ENCODE measurements at places on chromosomes 6 and 20.

GRCh38 chr20:41650231-41650948 lies 32.2 kb upstream of the CHD6 start:
- peak; percentile 65 for DNase-seq

GRCh38 chr20:44433751-44434538 lies 41.7 kb upstream of the TTPAL start:
- DNase-seq, result no peak

DNA sequence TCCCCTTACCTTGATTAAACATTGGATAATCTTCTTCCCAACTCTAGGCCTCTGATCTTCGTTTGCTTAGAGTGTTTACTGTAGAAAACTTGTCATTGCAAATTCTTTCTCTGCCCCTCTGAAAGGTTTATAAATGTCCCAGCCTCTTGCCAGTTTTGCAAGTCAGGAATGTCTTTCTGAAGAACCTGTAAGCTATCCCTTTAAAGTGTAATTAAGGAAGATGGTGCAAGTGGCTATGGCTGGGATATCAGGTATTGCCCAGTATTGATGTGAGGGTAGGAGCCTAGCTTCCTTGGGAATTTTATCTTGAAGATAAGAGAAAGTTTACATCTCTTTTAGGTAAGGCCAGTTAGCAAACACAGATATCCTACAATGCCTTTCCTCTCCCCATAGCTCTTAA lies 211.0 kb upstream of the RIMS1 start:
- no peak for DNase-seq

- no peak for DNase-seq
Observed at GRCh38 chr6:42787063-42787472, 5.2 kb downstream of the BICRAL start.

- DNase-seq, result no peak
Observed at GRCh38 chr6:46044881-46045617, 29.4 kb upstream of the CLIC5 start.

GRCh38 chr6:168695701-168696100 lies 254.7 kb downstream of the SMOC2 start:
- DNase-seq, result no peak

DNA sequence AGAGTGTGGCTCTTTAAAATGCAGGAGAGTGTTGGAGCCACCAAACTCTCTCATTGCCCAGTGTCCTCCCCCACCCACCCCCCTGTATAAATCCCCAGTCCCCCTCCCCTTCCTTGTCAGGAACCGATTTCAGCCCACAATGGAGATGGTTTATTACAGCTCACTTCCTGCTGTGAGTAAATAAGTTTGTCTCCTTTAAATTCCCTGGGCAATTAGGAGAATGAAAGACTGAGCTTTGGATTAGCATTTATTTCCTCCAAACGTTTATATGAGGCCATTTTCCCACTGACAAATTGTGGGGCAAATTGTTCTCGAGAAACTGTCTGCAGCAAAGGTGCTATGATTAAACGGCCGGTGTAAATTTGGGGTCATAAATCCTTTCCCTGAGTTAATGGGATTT lies 128.8 kb downstream of the DHX35 start:
- DNase-seq, result no peak

- DNase-seq, result no peak
Observed at GRCh38 chr6:158198461-158198860, 30.3 kb downstream of the GTF2H5 start.

DNA sequence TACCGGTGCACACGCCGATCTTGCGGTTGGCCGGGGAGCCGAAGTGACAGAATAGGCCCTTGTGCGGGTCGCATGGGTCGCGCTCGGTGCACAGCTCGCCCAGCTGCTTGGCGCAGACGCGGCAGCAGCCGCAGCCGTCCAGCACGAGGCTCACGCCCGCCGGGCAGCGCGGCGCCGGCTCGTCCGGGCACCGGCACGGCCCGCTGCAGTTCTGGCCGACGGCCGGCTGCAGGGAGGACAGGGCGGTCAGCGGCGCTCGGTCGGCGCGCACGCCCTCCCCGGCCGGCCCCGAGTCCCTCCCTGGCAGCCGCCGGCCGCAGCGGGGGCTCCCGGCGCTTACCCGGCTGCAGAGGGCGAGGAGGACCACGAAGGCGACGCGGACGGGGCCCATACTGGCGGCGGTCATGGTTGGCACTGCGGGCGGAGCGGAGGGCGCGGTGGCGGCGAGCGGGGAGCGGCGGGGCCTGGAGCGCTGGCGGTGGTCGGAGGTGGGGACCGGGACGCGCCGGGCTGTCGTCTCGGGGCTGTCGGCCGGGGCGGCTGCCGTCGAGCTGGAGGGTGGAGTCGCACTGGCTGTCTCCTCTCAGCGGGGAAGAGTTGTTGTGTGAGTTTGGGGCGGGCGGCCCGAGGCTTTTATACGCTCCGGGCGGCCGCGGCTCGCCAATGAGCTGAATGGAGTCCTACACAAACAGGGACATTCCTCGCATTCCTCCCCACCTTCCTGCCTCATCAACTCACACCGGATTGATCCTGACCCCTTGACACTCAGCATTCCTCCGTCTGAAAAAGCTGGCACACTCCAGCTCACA lies at the start of gene CCN2:
Gene CCN2, minus strand, starts transcription at position 606 of the 809 bp plus-strand sequence. Its CDS starts 200 bp downstream, at position 406.
- no peak for DNase-seq

DNA sequence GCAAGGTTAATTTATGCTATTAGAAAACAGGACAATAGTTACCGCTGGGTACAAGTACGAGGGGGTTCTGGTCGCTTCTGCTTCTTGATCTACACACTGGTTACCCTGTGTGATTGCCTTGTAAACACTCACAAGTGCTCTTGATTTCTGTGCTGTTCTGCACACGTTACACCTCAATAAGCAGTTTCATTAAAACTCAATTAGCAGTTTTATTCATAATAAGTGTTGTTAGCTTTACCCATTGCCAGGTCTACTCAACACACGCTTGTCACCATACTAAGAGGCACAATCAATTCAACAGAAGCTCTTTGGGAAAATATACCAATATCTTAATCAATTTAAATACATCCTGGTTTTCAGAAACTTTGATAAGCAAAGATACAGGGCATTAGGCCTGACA lies 20.4 kb downstream of the BMP7 start:
- DNase-seq, result no peak

DNA sequence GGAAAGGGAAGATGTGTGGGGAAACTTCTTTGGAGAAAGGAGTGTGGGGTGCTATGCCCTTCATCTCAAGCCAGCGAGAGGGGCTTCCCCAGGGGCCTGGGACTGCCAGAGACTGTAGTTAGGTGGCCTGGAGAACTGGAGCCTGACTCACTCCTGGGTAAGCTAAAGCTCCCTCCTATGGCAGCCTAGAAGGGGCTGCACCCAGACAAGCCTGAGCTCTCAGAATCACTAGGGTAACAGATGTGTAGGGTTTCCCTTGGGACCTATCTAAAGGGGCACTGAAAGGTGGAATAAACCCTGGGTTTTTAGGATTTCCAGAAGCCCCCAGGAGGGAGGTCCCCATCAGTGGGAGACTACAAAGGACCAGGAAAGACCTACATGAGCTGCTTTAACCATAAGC lies 1.6 kb upstream of the ARMC2 start:
- DNase-seq, result peak; percentile 43

DNA sequence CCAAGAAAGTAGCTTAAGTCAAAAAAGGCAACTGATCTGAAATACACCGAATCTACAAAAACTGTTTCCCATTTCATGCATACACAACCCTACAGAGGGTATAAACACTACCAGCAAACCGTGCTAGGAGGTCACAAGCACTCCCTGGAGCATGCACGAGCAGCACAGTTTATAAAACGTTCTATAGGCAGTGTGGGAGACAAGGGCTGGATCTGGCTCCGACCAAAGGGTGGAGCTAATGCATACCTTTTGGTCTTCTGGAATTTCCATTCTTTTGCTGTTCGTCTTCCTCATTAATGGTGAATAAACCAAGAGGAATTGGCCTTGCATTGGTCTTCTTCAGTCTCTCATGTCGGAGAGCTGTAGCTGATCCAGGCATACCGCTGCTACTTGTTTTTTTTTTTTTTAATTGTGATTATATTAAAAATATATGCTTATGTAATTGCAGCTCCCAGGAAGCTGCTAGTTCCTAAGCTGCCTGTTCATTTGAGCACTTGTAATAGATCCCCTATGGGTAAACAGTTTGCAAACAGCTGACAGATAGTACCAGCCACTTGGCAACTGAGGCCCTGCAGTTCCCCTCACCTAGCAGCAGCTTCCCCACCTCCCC lies 24.5 kb downstream of the MAP7 start:
- peak; percentile 49 for DNase-seq

GRCh38 chr6:11291582-11291981 lies 59.1 kb upstream of the NEDD9 start:
- no peak for DNase-seq

- DNase-seq, result no peak
Observed at GRCh38 chr6:159609652-159610178, 83.3 kb downstream of the SOD2 start.

DNA sequence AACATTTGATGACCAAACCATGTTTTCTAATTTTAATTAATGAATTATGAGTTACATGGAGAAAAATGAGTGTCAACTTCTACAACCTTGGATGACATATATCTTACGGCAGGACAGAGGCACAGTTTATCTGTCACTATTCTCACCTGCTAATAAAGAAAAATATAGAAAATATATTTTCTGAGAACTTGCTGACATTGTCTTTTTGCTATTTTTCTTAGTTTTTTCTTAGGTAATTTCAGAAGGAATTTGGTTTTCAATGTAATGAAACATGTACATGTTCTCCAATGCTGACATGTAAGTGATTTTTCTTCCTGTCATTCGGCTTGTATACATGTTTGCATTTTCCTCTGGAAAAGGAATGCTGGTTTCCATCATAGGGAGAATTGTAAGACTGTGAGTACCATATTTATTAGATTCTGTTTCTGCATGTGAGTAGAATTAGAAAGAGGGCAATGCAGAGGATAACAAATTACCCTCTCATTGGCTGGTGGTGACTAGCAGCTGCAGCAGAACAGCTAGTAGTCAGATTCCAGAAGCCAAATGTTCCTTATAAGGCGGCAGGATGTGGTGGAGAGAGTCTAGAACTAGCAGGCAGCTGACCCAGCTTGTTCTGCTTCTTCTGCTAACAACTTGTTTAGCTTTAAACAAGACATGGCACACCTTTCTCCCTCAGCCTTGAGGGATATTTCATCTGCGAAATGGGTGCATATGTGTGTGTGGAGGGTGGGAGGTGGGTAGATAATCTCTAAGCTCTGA lies 132.8 kb upstream of the SPACA1 start:
- DNase-seq, result no peak

DNA sequence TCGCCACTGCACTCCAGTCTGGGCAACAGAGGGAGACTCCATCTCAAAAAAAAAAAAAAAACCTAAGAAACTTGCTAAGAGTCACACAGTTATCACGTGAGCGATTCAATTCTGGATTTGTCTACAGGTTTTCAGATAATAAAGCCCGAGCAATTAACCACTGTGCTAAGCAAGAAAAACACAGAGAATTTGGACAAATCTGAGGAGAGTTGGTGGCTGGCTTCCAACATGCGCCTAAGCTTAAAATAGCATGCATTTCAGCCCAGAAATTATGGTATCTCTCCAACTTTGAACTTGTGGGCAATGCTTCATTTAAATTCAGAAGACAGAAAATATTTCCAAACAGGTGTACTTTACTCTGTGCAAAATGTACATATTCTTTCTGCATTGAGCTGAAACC lies 232.9 kb downstream of the TSHZ2 start:
- no peak for DNase-seq

- no peak for DNase-seq
Observed at GRCh38 chr20:21519136-21519584, 5.3 kb upstream of the NKX2-2 start.

DNA sequence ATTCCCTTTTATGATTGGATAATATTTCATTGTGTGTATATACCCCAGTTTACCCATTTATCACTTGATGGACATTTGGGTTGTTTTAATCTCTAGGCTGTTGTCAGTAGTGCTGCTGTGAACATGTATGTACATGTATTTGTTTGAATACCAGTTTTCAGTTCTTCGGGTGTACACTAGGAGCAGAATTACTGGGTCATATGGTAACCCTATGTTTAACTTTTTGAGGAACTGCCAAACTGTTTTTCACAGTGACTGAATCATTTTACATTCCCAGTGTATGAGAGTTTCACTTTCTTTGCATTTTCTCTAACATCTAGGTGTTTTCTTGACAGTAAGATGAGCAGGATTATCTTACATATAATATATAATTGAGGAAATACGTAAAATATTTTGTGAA lies 44.7 kb upstream of the ADIG start:
- DNase-seq, result no peak

GRCh38 chr6:161038229-161039031 lies 46.9 kb downstream of the MAP3K4 start:
- no peak for DNase-seq

GRCh38 chr6:111920578-111920977 lies 47.3 kb upstream of the FYN start:
- no peak for DNase-seq

GRCh38 chr6:105364243-105364642 lies 38.6 kb downstream of the PREP start:
- DNase-seq, result no peak

- DNase-seq, result no peak
Observed at GRCh38 chr6:147933224-147933623, 409.4 kb upstream of the SASH1 start.

DNA sequence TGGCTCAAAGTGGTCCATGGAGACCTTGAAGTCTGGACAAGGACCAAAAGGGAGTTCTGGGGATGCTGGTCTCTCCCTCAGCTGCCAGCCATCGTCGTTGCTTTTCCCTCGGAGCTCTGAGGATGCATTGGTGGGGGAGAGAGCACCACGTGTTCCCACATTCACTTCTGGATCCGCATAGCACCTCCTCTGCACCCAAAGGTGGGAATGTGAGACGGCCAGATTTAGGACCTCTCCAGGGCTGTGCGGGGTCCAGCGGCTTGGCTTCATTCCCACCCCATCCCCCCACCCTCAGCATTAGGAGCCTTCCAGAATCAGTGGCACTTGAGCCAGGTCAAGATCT lies 1.1 kb downstream of the EPB41L1 start:
- DNase-seq, result no peak

DNA sequence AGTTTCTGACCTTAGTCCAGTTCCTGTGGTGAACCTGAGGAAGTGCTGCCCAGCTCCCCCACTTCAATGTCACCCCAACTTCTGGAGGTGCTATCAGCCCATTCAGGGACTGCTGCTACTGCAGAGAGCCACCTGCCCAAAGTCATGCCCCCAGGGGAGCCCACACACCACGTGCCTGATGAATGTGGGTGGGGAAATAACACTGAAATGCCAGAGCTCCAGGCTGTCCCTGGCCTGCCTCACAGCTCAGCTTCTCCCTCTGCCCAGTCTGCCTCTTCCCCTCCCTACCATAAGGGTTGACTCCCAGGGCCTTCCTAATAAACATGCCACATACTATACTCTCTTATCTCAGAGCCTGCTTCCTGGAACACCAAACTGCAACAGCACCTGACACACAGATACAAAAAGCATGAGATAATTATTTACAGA lies 276.4 kb upstream of the MOCS1 start:
- no peak for DNase-seq

GRCh38 chr6:152979116-152979515 lies 3.7 kb downstream of the FBXO5 start:
- DNase-seq, result no peak

All from SK-N-DZ (cell line).